ENCODE measurements at places on chromosomes 7 and 10.
A peak's percentile ranks its signal among the peaks of the same experiment; 100 is the strongest.

GRCh38 chr10:17847585-17848296, 38.6 kb downstream of the MRC1 start:
- DNase-seq = no peak

DNA sequence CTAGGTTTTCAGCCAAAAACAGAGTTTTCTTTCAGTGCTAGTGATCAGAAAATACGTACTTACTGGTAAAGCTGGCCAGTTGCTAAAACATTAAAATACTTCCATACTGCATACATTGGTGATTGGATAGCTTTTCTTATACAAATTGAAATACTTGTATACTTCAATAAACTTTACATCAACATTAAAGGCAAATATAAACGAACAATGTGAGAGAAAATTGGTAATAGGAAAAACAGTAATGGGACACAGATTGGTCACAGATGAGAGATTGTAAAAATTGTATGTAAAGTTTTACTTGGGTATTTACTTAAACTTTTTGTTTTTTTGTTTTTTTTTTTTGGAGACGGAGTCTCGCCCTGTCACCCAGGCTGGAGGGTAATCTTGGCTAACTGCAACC, 391.7 kb downstream of the TFEC start:
- no peak for DNase-seq

DNA sequence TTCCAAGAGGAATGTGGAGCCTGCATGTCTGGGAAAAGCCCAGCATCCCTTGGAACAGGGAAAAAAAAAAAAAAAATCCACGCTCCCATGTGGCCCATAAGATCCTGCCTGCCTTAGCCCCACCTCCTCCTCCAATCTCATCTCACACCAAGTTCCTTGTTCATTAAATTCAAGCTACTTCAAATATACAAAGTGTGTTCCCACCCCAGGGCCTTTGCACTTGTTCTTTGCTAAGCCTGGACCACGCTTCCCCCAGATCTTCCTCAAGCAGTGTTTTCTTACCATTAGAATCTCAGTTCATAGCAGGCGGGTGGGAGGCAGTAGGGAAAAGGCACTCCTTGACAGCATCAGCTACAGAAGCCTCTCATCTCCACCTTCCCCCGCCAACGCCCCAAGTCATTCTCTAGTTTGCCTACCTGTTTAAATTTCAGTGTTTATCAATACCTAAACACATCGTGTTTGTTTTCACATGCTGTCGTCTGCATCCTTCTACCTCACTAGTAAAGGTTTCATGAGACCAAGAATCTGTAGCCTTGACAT, 262.8 kb downstream of the FGFR2 start:
- no peak for DNase-seq

GRCh38 chr7:23981758-23982157, 271.7 kb downstream of the STK31 start:
- DNase-seq = no peak

DNA sequence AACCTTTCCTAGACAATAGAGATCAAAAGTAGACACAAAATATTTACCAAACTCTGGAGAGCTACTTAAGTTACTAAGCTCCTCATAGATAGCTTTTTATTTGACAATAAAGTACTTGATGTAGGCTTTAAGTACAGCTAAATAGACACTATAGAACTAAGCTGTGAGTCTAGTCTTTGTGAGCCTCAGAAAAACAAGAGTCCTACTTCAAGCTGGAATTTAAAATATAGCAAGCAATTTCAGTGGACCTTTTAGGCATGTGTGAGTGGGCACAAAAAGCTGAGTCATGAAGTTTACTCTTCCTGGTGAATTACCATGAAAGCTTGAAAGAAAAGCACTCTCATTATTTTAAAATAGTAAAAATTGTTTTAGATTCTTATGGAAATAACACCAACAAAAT, 76.1 kb downstream of the ADD3 start:
- no peak for DNase-seq

DNA sequence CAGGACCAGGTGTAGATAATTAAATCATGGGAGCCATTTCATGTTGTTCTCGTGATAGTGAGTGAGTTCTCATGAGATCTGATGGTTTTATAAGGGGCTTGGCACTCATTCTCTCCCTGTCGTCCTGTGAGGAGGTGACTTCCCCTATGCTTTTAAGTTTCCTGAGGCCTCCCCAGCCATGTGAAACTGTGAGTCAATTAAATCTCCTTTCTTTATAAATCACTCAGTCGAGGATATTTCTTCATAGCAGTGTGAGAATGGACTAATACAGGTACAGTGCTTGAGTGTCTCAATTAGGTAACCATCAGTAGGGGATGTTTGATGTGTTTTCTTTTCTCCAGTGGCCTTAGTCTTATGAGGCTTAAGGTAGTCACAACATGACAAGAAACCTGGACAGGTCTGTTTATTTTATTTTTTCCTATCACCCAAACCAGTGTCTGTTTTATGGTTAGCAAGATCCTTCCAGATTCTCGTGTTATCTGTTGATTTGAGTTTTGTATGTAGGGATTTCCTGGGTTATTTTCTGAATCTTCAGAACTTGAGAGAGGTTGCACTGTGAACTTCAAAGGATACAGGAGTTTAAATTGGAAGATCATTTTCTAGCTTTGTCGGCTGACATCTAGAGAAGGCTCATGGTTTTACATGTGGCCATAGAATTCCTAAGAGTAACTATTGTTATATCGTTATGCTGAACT, 32.1 kb downstream of the UMAD1 start:
- no peak for DNase-seq

DNA sequence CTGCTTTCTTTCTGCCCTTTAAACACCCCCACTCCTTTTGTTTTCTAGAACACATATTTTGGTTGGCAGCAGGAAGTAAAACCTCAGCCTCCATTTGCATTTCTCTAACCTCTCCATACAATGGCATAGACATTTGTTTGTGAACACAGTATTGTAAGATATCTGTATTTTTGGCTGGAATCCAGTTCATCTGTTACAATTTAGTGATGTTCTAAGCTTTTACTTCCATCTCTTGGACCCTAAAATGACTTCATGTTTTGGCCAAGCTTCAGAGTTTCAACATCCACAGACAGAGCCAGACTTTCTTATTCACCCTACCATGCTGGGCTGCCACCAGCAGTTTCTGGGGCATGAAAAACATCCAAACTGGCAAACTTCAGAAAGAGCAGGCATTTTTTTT, 21.1 kb upstream of the AUTS2 start:
- DNase-seq = peak; percentile 20

GRCh38 chr10:113965683-113966082, 78.0 kb upstream of the ADRB1 start:
- DNase-seq = no peak

- DNase-seq = no peak
Measured at GRCh38 chr7:30286749-30287148, 2.4 kb downstream of the ZNRF2 start.

DNA sequence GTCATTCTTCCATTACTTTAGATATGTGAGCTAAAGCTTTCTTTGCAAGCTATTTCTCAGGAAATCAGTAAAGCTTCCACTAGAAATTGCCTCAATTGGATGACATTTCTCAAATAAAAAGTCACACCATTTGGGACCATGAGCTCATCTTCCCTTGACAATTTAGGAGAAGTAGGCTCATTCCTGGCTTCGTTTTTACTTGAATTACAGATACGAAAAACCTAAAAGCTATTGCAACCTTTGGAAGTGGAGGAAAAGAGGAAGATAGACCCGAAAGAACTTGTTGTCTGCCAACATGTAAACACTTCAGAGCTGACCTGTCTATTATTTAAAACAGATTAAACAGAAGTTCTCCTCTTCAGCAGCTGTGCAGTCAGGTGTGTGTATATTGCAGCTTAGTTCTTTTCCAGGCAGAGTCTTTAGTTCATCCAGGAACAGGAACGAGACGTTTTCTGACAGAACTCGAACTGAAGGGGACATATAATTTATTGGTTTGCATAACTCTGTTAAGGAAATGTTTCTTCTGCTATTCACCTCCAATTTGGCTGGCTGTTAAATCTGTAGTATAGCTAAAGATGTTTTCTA, 43.1 kb upstream of the ST8SIA6 start:
- DNase-seq = no peak

- no peak for DNase-seq
Measured at GRCh38 chr7:32357535-32358277, 132.5 kb downstream of the LSM5 start.

GRCh38 chr7:125326666-125327255, 397.1 kb upstream of the POT1 start:
- no peak for DNase-seq

- no peak for DNase-seq
Measured at GRCh38 chr7:68216051-68216450, 1219.4 kb downstream of the TYW1 start.

- no peak for DNase-seq
Measured at GRCh38 chr7:70479153-70480021, 652.6 kb upstream of the GALNT17 start.

DNA sequence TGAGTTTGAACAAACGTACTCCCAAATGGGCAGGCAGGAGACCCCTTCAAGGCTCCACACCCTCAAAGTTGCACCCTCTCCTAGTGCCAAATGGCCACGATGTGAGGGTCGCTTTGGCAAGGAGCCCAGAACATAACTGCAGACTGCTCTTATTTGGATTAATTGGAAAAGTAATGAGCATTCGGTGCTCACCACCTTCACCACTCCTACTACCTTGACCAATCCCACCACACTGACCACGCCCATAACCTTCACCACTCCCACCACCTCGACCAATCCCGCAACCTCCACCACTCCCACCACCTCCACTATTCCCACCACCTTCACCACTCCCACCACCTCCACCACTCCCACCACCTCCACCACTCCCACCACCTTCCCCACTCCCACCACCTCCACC, 94.7 kb upstream of the PAX2 start:
- no peak for DNase-seq

DNA sequence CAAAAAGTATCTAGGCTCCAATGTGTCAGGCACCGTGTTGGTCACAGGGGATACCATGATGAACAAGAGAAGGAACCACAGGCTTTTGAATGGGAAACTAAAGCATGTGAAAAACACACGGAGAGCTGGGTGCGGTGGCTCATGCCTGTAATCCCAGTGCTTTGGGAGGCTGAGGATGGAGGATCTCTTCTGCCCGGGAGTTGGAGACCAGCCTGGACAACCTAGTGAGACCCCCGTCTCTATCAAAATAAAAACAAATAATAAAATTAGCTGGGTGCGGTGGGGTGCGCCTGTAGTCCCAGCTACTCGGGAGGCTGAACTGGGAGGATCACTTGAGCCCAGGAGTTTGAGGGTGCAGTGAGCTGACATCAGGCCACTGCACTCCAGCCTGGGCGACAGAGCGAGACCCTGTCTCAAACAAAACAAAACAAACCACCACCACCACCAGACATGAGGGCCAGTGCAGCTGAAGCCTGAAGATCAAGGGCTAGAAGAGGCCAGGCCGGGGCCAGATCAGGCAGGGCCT, 611 bp upstream of the COPS6 start:
- no peak for DNase-seq

DNA sequence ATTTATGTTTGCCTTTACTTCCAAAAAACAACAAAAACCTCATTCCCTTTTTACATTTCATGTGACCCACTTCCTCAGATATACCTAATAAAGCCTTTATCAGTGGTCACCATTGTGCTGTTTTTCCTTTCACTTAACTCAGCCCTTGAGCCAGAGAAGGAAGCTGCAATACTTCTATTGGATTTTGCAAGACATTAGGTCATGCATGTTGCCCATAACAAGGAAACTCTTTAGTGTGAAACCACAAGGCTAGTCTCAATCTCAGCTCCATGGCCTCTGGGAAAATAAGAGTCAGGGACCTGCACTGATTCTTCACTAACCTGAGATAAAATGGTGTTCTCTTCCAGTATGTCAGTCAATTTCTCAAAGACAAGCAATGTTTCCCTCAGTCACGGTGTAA, 27.8 kb downstream of the STEAP4 start:
- DNase-seq = no peak

- DNase-seq = no peak
Measured at GRCh38 chr10:34351161-34351560, 463.9 kb downstream of the PARD3 start.

DNA sequence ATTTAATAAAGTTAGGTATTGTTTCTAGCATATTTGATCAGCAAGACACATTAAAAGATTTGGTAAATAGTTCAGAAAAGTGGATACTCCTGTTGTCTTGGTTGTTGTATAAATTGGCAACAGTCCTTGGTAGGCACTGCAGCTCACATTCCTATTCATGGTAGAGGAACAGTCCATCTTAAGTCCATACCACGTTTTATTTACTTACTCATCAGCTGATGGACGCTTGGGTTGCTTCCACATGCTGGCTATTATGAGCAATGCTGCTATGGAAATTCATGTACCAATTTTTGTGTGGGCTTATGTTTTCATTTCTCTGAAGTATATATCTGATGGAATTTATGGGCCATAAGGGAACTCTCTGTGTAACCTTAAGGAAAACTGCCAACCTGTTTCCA, 43.3 kb downstream of the C10orf120 start:
- DNase-seq = no peak

DNA sequence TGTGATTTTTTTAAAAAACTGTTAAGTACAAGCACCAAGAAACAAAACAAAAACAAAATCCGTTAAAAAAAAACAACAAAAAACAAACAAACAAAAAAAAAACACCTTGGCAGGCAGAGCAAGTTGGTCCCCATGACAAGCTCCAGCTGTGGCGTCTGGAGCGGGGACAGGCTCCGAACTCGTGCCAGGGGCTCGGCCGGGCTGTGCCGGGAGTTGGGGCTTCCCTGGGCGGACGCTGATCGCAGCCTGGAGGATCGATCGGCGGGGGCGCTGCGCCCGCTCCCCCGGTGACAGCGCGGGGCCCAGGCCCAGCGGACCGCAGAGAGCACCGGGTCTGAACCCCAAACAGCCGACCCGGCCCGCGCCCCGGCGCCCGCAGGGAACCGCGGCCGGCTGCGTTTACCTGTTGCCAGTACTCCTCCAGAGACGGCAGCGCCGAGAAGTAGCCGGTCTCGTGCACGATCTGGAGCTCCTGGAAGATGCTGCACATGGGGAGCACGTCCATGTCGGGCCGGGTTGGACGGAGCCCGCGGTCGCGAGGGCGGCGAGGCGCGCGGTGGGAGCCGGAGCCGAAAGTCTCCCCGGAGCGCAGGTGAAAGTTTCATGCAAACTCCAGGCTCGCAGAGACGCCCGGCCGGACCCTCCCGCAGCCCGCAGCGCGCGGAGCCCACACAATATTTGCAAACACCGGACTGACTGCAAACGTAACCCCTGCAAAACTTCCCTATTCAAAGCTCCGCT, at the start of gene KLF6:
KLF6 (minus strand) TSS at position 700 of the 741 bp plus-strand sequence; CDS start at position 505, 195 bp downstream.
- no peak for DNase-seq

GRCh38 chr10:75513292-75513885, 82.0 kb downstream of the LRMDA start:
- DNase-seq = no peak

- DNase-seq = no peak
Measured at GRCh38 chr10:28151636-28152035, 151.2 kb downstream of the MPP7 start.

GRCh38 chr7:47654672-47655298, 72.9 kb upstream of the TNS3 start:
- no peak for DNase-seq

DNA sequence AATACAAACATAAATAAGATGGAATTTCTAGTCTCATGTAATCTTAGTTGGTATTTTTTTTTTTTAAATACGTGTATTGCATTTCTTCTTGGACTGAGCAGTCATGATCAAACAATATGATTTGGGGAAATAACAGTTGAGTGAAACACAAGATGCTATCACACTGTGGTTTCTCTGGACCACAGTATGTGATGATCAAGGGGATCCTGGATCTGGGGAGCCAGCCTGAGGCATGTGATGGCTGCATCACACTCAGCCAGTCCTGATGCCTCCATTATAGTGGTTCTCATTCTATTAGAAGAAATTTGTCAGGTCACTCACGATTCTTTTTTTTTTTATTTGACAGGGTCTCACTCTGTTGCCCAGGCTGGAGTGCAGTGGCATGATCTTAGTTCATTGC, 495.9 kb upstream of the POT1 start:
- no peak for DNase-seq

Measured in GM06990 (cell line).